CD4-positive, alpha-beta T cell treated with Interleukin-17A for 1 hour (primary cell): ENCODE measurements at places on chromosomes 7 and 10.

- DNase-seq, result no peak
Observed at GRCh38 chr7:133051066-133051465, 30.8 kb downstream of the CHCHD3 start.

DNA sequence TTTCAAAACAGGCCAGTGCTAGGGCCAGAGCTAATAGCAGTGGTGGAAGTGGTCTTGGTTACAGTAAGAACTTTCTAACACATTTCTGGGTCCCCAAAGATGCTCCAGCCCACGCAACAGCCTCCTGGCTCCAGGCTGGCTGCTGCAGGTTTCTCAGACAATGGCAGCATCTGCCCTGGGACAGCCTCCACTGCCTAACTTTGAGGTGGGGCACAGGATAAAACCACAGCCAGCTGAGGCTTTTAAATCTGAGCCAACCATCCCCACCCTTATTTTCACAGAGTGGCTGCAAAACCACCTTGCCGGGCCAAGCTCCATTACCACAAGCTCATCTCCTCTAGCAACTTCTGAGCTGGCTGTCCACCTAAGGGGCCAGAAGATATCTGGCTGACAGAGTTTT lies 84.8 kb downstream of the FAM53B start:
- DNase-seq, result peak; percentile 37

GRCh38 chr10:72272689-72273409 lies 875 bp upstream of the DDIT4 start:
- peak; percentile 35 for DNase-seq

- DNase-seq, result no peak
Observed at GRCh38 chr7:17682586-17682985, 257.7 kb downstream of the SNX13 start.

DNA sequence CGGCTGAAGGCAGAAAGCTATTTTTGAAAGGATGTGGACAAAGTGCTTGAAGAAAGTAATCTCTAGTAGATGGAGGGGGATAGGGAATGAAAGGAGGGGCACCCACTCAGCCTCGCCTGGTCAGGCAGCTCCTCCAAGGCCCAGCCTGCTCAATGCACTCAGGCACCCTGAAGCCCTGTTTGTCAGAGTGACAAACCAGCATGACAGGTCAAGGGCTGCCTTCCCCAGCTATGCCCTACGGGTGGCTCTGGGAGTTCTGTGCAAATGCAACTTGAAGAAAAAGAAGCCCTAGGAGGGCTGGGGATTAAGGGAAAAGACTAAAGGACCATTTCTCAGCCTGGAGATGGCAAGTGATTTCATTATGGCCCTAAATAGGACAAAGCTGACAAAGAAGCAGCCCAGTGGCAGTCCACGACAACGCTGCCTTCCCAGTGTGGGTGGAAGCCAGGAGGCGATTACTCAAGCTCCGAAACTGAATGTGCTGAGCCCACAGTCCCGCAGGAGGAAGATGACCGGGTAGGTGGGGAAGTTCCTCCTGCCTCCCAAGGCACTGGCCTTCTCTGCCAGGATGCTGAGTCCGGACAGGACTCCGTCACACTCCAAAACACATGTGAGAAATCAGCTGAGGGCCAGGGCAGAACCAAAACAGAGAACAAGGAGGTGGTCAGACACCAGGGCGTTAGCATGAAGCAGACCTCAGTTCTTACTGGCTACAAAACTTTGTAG lies 16.3 kb downstream of the LIPA start:
- DNase-seq, result no peak

GRCh38 chr10:95434583-95434982 lies 126.6 kb downstream of the SORBS1 start:
- no peak for DNase-seq

DNA sequence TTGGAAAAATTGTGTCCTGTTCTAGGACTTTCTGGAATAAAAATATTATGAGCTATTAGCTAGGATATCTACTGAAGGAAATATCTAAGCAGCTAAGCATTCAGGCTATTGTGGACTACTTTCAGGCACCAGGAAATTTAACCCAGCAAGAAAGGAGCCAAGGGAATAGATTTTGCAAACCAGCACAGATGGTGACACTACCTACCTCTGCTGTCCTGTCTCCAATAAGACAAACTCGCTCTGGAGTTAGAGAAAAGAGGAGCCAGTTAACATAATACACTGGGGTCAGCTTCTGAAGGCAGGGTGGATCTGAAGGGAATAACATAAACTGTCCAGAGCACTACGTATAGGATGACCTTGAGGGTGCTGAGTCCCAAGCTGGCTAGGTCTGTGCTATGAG lies 223.7 kb upstream of the PRSS58 start:
- DNase-seq, result no peak

DNA sequence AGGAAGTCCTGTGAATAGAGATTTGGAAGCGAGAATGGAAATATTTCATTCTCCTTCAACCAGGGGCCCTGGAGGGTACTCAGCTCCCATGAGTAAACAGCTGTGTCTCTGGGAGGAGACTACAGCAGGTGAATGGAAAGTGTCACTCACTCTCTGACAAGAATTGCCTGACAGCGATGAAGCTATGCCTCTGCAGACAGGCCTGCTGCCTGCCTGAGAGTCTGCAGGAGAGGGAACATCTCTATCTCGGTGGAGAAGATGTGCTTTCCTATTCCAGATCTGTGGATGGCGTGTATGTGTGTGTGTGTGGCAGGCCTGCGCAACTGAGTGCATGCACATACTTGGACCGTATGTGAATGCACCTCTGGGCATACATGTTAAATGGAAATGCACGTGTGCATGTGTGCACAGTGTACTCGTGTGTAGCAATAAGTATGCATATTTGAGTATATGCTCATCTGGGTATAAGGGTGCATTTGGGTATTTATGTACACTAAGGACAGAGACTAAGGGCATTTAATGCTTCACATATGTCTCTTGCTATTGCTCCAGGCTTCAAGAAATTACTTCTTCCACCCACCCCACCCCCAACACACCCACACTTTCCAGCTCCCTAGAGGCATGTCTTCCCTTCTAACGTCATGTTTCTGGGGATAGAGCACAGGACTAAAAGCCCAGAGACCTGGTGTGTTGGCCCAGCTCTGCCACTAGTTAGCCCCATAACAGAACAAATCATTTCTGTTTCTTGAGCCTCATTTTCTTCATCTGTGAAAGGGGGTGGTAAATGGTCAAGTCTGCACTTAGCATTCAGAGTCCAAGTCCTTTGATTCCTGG lies 4.6 kb upstream of the ADCYAP1R1 start:
- no peak for DNase-seq

GRCh38 chr10:9743639-9744038 lies 1274.0 kb upstream of the CELF2 start:
- no peak for DNase-seq

GRCh38 chr10:6328699-6329423 lies 126.1 kb downstream of the PFKFB3 start:
- no peak for DNase-seq

DNA sequence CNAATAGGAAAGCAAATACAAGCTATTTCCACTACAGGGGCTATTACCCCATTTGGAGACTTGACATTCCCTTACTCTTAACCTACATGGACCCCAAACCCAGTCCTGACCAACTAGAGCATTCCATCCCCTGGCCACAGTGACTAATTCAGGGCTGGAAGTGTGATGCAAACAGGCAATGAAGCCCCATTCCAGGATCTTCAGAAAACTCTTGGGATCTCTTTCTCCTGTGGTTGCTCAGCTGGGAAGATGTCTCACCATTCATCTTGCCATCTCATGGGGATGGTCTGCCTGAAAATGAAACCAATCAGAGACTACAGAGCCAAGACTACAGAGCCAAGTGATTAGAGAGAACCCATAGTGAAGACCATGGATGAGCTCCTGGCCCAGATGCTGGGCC lies 206.2 kb downstream of the ZNF365 start:
- DNase-seq, result no peak

- DNase-seq, result no peak
Observed at GRCh38 chr10:98445200-98445812, 1.4 kb downstream of the HPS1 start.

DNA sequence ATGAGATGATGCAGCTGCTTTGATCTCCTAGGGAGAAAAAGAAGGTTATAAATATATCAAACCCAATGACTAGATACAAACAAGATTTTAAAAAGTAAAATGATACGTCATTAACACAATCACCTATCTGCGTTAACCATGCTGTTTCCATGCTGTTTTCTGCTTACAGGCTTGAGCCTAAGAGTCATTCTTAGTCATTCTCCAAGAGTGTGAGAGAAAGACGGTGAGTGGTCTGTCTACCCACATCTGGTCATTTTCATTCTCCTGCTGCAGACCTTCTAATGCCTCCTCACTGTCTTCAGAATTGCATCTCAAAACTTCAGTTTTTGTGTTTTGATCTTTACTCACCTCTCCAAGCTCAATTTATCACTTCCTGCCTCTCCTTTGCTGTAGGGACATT lies 98.0 kb upstream of the ELMO1 start:
- no peak for DNase-seq

GRCh38 chr7:41203542-41203941 lies 499.3 kb downstream of the INHBA start:
- DNase-seq, result no peak

- peak; percentile 80 for DNase-seq
Observed at GRCh38 chr10:26481914-26482550, 43.9 kb downstream of the APBB1IP start.

DNA sequence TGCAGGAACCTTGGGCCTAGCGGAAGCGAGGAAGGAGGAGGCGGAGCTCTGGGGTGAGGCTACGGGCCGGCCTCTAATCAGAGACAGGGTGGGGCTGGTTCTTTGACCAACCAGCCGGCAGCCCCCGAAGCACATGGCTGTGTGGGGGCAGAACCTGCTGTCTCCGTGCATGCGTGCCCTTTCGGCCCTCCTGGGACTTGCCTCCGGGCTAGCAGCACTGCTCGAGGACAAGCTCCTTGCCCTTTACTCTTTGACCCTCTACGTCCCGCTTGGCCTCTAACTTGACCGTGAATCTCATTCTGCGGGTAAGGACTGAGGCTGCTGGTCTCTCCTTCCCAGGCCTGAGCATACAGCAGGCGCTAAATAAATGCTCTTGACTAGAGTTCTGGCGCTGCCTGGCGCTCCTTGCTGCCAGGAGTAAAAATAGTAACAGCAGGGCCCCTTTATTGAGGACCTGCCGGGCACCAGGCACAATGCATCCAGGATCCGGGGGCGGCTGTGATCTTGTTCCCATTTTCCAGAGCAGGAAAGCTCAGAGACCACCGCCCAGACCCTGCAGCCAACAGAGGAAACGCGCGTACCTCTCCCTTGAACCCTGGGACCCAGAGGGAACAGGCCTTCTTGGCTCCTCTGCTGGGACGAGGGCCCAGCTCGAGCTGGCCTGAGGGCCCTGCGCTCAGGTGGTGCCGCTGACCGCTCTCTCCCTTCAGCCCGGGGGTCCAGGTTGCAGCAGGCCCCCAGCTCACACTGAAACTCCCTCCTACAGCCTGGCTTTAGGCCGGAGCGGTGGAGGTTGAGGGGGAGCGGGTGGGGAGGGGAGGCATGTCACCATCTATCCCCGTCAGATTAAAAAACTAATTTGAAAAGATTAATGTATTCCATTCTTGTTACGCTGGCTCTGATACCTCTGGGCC lies 2.7 kb upstream of the COMTD1 start:
- DNase-seq, result no peak

DNA sequence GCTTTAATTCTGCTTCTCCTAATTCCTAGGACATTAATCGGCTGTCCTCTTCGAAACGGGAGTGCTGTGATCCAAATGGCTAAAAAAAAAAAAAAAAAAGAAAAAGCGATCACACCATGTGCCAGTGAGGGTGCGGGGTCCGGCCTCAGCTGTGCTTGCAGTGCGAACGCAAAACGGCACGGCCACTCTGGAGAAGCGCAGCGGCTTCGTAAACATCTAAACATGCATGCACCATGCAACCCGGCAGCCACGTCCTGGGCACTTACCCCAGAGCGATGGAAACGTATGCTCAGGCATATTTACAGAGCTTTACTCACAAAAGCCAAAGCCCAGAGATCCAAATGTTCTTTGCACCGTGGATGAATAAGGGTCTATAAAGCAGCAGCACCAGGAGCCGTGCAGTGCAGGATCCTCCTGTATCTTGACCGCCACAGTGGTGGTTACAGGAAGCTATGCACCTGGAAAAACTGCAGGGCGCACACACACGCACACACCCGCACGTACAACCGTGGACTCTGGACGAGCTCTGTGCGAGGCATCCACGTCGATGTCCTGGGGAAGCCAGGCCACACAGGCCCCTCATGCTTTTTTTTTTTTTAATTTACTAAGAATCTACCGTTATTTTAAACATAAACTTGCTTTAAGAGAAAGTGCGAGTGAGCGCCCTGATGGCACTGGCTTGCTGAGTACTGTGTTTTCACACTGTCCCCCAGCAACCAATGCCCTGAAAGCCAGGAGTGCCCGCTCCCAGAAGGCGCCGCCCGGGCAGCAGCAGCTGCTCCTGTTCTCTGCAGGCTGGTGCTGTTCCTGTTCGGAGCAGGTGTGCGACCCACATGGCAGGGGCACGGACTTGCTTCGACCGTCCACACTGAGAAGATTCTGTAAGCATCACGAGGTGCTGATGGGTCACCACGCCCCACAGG lies 25.0 kb downstream of the GPER1 start:
- no peak for DNase-seq

DNA sequence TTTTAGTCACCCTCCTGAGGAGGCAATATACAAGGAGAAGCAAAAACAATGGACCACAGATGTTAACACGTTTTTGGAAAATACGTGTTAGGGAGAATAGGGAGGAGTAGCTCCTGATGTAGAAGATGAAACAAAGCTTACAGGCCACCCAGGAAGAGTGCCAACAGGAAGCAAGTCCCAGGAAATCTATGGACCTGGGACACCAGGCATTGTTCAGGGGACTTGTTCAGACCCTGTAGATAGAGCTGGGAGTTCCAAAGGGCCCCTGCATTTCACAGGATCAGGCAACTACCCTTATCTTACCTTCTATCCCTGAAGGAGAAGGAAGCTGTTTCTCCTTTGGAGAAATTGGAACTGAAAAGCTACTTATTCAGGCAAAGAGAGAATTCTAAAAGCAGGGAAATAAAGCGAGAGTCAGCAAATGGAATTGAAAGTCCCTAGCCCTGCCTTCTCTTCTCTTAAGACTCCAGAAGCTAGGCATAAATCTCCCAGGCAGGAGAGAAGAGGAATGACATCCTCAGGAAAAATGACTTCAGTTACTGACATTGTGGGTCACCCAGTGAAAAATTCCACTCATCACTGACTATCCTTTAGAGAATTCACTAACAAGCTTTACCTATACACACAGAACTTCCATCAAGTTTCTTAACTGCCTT lies 77.7 kb upstream of the FAM3C start:
- DNase-seq, result no peak

- no peak for DNase-seq
Observed at GRCh38 chr10:58743466-58744115, 230.9 kb downstream of the BICC1 start.

GRCh38 chr7:34596887-34597286 lies 61.1 kb upstream of the NPSR1 start:
- no peak for DNase-seq

GRCh38 chr7:149735181-149735602 lies 38.2 kb downstream of the ZNF467 start:
- no peak for DNase-seq

- DNase-seq, result no peak
Observed at GRCh38 chr10:84493951-84494848, 165.8 kb downstream of the CCSER2 start.

GRCh38 chr7:135509589-135509838 lies 388 bp downstream of the CNOT4 start:
- DNase-seq, result no peak

- no peak for DNase-seq
Observed at GRCh38 chr10:25561758-25562157, 372.3 kb upstream of the MYO3A start.

GRCh38 chr7:18119985-18120384 lies 92.3 kb upstream of the PRPS1L1 start:
- DNase-seq, result no peak

GRCh38 chr10:59047180-59047579 lies 129.3 kb upstream of the PHYHIPL start:
- no peak for DNase-seq
